ENCODE measurements at places on chromosomes 5 and 9.

DNA sequence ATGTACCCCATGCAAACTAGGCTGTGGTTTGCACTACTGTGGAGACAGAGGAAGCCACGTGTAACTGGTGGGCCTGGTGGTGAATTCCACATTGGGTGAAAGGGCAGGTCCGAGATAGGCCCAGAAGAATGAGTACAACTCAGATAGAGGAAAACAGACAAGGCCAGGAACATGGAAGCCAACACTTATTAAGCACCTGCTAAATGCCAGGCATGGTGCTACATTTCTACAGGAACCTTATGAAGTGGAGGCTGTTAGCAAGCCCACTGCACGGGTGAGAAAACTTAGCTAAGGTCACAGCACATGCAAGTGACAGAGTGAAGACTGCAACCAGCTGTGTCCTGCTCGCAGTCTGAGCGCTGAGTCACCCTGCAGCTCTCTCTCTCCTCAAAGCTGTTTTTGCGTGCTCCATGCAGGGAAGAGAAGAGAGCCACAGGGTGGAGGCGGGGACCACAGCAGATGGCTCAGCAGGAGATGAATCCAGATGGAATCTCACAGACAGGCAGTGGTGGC lies 65.5 kb upstream of the SPTLC1 start:
- DNase-seq = peak; percentile 93

DNA sequence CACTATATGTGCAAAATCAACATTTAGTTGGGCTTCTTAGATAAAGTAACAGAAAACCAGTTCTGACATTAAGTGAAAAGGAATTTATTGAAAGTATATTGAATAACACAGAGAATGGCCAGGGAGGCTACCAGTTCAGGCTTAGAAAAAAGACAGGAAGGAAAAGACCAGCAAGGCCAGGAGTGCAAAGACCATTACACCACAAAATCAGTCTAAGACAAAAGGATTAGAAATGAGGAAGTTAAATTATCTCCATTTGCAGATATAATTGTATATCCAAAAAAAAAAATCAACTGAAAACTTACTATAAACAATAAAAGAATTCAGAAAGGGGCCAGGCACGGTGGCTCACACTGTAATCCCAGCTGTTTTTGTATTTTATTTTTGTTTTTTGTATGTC lies 4.8 kb upstream of the TEX10 start:
- no peak for DNase-seq

DNA sequence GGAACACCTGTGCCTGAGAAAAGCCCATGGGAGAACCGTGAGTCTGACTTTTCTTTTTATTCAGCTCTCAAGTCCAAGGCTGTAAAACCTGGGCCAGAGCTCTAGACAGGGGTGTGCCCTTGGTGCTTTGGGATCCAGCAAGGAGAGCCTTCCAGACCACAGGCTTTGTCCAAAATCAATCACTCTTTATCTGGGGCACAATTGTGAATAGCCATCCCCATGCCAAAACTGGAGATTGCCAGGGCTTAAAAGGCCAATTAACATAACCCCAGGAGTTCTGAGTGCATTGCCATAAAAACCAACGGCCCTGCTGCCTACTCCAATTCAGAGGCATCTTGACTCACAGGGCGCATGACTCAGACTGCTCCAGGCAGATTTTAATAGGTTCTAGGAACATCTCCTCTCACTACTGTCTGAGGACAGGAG lies 391.8 kb downstream of the ARHGEF28 start:
- DNase-seq = peak; percentile 46

- no peak for DNase-seq
Measured at GRCh38 chr9:27085456-27085855, 23.6 kb upstream of the TEK start.

GRCh38 chr9:2469681-2470221 lies 151.8 kb upstream of the VLDLR start:
- peak; percentile 14 for DNase-seq

DNA sequence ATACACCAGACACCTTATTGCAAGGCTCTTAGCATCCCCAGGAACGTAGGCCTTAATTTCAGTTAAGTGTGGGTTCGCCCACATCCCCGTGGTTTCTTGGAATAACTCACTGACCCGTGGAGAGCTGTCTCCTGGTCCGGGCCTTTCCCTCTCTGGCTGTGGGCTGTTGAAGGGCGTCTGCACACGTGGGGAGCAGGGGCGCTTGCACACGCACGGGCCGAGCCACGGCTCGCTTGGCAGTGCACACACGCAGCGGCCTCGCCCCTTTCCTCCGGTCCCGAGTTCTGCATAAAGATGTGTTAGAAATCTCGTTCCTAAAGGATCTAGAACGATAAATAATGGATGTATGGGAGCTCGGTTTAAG lies 141.9 kb downstream of the PBX3 start:
- no peak for DNase-seq

DNA sequence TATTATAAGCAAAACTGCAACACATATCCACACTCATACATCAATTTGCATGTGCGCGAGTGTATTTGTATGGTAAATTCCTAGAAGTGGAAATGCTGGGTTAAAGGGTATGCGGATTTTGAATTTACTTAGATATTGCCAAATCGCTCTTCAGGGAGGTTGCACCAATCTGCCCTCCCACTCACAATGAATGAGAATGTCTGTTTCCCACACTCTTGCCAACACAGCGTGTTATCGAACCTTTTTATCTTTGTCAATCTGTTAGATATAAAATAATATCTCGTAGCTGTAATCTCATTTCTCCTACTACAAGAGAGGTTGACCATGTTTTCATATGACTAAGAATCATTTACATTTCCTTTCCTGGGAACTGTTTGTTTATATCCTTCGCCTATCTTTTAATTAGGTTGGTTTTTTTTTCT lies 35.7 kb downstream of the LHX2 start:
- DNase-seq = no peak

DNA sequence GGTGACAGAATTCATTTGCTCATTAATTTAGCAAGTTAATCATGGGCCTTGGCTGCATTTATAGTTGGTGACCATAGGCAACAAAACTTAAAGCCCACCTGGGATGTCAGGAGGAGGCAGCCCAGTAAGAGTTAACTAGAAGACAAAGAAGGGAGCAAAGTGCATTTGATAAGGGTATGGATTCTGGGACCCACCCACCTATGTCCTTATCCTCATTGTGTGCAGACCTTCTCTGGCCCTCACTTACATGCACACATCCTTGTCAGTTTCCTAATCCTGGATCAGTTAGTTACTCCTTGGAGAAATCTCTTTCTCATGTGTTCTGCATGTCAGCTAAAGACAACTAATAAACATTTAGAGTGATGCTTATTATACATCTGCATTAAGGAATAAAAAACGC lies 24.6 kb downstream of the MEF2C start:
- no peak for DNase-seq

GRCh38 chr5:54302267-54302687 lies 8.1 kb downstream of the ARL15 start:
- peak; percentile 15 for DNase-seq

DNA sequence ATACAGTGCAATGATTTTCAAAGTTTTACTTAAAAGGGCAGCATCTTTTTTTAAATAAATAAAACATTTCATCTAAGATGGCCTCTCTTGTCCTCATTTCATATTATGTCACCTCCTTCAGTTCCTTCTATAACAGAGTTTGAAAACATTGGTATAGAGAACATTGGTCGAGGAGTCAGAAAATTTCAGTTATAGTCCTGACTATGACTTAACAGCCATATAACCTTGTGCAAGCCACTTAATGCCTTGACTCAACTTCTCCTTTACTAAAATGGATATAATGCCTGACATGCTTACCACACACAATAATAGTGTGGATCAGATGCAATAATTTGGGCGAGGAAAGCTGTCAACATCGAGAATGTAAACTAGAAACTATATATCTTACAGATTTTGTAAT lies 22.6 kb downstream of the SSBP2 start:
- DNase-seq = no peak

- peak; percentile 78 for DNase-seq
Measured at GRCh38 chr9:101530076-101530711, 3.5 kb upstream of the RNF20 start.

- DNase-seq = peak; percentile 88
Measured at GRCh38 chr9:99365233-99365980, 143.3 kb downstream of the SEC61B start.

- DNase-seq = no peak
Measured at GRCh38 chr9:121865060-121865459, 213.6 kb downstream of the DAB2IP start.

- no peak for DNase-seq
Measured at GRCh38 chr5:21164425-21164824, 1176.4 kb upstream of the CDH18 start.

- DNase-seq = no peak
Measured at GRCh38 chr5:147668385-147668784, 114.1 kb downstream of the JAKMIP2 start.

DNA sequence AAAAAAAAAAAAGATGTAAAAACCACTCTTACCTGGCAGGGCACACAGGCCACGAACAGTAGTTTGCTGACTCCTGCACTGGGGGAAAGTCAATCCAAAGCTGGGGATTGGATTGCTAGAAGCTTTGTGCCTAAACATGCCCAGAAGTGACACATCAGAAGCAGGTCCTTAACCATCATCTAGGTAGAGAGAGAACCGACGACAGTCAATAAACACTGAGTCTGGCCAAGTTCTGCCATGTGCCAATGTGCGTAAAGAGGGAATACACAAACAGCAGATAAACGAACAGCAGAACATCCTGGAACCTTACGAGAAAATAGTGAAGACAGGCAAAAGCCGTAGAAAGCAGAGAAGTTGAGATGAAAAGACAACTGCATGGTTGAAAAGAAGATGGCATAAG lies 14.9 kb downstream of the SFXN1 start:
- DNase-seq = no peak

- peak; percentile 40 for DNase-seq
Measured at GRCh38 chr5:147565524-147565923, 55.7 kb upstream of the DPYSL3 start.

Data from fibroblast of skin of scalp (primary cell).